ENCODE measurements at places on chromosomes 3 and 15.

DNA sequence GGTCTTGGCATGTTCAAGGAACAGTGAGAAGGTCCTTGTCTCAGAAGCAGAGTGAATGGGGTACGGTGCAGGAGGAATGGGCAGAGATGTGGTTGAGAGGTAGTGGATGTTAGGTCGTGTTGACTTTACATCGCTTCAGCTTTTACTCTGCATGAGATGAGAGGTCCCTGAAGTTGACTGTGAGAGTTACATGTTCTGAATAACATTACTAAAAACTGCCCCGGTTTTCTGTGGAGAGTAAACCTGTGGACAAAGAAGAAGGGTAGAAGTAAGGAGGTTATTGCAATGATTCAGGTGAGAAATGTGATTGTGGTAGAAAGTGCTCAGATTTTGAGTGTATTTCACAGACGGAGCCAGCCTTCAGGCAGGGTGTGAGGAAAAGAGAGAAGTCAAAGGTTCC is 105.6 kb downstream of the ARNT2 start:
- no peak for DNase-seq

DNA sequence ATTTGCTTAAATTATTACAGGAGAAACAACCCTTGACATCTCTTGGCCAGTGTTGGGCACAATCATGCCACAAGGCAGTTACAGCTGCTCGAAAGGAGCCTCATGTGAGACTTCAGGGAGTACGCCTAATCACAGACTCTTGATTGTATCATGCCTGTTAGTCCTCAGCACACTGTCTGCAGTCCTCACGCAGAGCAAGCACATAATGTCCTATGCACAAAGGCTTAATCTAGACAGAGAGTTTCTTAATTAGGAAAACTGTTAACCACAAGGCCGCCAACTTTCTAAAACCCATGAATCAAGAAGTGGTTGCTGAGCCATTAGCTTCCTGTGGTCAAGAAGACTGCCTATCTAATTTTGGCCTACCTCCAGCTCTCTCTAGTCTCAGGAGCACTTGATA is 172.0 kb downstream of the UNC13C start:
- DNase-seq: no peak

- no peak for DNase-seq
Measured at GRCh38 chr3:121998030-121998580, 23.9 kb downstream of the ILDR1 start.

- peak; percentile 23 for DNase-seq
Measured at GRCh38 chr3:50674349-50675178, at the start of gene DOCK3. DOCK3 (plus strand) TSS chr3:50674927; CDS start chr3:50675264, 337 bp downstream.

DNA sequence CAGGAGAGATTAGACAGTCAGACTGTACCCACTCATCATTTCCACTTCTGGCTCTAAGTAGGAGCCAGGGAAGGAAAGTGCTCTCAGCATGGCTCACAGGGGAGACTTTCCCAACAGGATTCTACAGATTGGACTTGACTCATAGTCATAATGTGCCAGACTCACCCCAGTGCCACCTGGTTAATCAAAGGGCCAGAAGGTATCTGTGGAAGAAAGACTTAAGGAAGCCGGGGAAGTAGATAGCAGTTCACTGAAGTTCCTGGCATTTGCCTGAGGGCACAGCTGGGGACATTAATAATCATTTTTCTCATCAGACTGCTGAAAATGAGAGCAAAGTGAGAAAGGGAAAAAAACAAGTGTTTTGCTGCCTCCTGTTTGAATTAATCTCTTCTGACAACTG is 717.5 kb downstream of the TUSC7 start:
- no peak for DNase-seq

DNA sequence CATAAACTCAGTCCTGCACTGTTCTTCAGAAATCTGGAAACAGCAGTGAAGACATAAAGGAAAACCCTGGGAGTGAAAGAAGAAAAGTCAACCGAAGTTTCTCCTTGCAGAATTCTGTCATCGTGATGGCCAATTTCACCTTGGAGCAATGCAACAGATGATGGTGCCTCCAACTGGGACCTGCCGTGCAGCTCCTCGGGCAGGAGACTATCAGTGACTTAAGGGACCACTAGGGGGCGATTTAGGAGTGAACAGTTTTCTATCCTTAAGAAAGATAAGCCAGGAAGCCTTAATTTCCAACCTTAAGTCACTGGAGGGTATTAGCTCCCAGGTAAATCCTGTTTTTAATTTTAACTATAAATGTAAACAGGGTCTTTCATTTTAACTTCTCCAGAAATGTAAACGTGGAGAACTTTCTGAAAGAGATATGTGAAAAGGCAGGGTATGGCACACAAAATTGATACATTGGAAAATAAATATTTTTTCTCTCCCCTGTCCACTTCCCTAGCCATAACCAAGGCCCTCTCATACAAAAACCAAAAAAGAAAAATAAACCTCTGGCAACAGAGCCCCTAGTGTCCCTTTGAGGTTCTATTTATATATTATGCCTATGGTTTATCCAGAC is 116.3 kb downstream of the PDZRN3 start:
- no peak for DNase-seq

GRCh38 chr3:55333046-55333445 is 154.1 kb downstream of the WNT5A start:
- DNase-seq: no peak

DNA sequence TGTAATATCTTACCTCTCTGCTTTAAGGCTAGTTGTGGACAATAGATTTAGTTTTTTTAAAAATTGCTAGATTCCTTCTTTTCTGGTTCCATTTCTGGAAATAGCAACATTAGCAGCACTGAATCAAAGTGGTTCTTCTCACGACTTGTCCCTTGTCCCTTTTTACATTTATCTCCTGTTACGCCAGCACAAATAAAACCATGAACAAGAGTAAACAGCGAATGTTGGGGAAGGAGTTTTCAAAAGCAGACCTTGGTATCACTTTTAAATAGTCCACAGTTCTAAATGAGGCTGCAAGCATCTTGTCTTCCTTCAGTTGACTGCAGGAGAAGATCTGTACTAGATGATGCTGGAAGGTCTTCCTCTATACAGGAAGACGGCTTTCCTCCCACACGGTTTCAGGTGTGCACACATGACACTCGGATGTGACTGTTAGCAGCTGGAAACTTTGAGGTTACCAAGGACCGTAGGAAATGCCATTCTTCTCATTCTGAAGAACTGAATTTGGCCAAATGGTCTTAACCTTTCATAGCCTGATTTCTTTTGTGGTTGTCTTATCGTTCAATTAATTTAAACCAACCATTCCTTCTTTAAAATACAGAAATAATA is 251.0 kb upstream of the ICE2 start:
- no peak for DNase-seq

GRCh38 chr3:107103786-107104185 is 273.5 kb upstream of the CCDC54 start:
- no peak for DNase-seq

DNA sequence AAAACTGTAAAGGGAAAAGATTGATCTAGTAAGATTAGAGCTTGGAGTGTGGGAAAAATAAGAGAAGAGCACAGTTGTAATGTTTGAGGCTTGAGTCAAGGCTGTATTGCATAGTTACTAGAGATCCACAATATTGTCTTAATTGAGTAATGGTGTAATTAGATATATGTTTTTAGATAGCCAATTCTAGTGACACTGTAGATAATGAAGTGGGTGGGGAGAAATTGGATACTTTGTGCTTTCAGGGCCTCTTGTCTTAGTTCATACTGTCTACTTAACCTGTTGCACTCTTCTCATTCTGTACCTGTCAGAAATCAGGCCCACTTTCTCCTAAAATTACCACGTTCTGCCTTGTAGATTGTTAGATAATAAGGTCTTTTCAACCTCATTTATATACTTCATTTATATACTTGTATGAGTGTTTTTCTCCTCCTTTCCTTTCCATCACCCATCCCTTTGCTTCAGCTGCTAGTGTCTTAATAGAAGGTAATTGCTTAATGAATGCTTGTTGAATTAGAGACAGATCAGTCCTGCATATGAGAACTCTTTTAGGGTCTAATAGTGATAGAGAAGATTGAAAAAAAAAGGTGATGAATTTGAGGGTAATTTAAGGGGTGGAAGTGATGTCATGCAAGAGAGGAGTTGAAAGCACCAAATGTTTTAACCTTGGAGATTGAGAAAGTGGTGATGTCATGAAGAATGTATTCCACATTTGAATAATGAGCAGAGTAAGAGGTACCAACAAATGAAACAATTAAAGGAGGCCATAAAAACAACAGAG is 32.0 kb downstream of the PIK3CA start:
- DNase-seq: no peak

GRCh38 chr15:77097248-77097721 is 26.4 kb upstream of the TSPAN3 start:
- DNase-seq: no peak

- no peak for DNase-seq
Measured at GRCh38 chr3:81245043-81245442, 516.4 kb downstream of the GBE1 start.

- DNase-seq: no peak
Measured at GRCh38 chr3:14699643-14700042, 24.7 kb downstream of the C3orf20 start.

GRCh38 chr3:157297328-157297915 is 137.5 kb upstream of the CCNL1 start:
- no peak for DNase-seq

DNA sequence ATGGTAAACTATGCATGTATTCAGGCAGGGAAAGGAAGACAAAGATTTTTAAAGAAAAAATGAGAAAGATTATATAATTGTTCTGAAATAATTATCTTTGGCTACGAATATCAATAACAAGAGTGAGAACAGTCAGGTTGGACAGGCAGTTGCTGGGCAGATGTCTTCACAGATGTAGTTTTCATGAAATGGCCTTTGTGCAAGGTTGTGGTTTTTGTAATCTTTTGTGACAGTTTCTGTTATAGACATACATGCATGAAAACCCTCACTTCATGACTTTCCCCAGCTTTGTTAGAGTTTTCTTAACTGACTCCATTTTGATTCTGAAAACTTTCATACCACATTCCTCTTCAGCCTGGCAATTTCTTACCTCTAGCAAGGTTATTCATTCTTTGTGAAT is 34.9 kb upstream of the SLC25A36 start:
- no peak for DNase-seq

GRCh38 chr3:120820748-120821147 is 78.2 kb downstream of the GTF2E1 start:
- DNase-seq: no peak

- DNase-seq: no peak
Measured at GRCh38 chr3:191975936-191976335, 515.0 kb downstream of the PYDC2 start.

- no peak for DNase-seq
Measured at GRCh38 chr15:62445244-62445643, 280.2 kb upstream of the C2CD4B start.

- DNase-seq: no peak
Measured at GRCh38 chr3:137925080-137925479, 84.9 kb upstream of the CLDN18 start.

DNA sequence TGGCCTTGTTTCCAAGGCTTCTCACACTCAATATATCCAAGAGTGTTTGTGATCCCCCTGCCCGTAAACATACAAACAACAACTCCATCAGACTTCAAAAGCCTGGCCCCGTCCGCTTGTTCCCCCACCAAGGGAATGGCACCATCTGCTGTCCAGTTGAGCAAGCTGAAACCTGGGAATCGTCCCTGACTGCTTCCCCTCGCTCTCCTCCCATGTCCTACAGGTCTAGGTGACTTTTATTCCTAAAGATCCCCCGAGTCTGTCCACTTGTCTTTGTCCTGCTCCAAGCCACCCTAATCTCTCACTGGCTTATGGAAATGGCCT is 27.9 kb upstream of the FAM174B start:
- no peak for DNase-seq

GRCh38 chr15:81098861-81099651 is 35.0 kb upstream of the CFAP161 start:
- DNase-seq: no peak

- DNase-seq: no peak
Measured at GRCh38 chr15:80585544-80586018, 109.5 kb upstream of the ABHD17C start.

- DNase-seq: no peak
Measured at GRCh38 chr3:197675951-197676350, 60.8 kb downstream of the RUBCN start.

- DNase-seq: no peak
Measured at GRCh38 chr3:132161608-132162007, 126.8 kb upstream of the CPNE4 start.

DNA sequence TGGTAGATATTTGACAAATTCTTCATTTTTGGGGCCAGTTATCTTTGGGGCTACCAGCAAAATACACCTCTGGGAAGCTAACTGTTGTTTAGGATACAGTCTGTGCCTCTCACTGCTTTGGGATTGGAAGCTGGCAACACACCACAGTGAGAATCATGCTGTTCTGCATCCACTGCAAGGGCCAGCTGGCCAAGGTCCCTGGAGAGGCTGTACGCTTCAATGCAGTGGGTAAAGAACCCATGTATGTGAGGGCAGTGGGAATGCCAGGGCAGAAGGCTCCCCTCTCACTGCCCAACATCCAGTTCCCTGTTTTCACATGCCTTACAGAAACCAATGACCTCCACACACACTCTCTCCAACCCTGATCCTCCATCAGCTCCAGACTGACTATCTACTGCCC is 20.1 kb downstream of the ZDHHC3 start:
- no peak for DNase-seq

GRCh38 chr3:153150991-153151390 is 11.0 kb upstream of the RAP2B start:
- DNase-seq: no peak

GRCh38 chr15:90851940-90852339 is 16.4 kb upstream of the FURIN start:
- no peak for DNase-seq

- no peak for DNase-seq
Measured at GRCh38 chr15:98923171-98923570, 84.4 kb downstream of the PGPEP1L start.

- DNase-seq: no peak
Measured at GRCh38 chr3:195907684-195907933, 742 bp downstream of the TNK2 start.

- DNase-seq: no peak
Measured at GRCh38 chr3:30548600-30548999, 57.8 kb upstream of the TGFBR2 start.

DNA sequence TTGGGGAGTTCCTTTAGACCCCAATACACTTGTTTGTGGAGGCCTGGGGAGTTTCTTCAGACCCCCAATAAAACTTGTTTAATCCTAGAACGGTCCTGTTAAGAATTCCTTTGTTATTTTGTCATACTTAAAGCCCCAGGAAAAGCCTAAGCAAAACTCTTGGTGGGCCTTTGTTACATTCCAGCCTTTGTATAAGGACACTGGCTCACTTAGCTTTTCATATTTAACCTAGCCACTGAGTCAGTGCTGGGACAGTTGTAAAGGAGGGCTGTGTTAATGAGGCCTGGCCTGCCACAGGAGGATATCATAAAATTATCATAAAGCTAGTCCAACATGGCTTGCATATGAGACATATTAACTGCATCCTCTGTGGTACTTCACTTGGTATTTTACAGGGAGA is 760.1 kb downstream of the ZNF385D start:
- no peak for DNase-seq

GRCh38 chr3:127929818-127930413 is 14.9 kb downstream of the KBTBD12 start:
- DNase-seq: no peak
